ENCODE measurements at places on chromosomes 11 and 22. TPM values are rescaled to one million over a fixed set of nuclear protein-coding genes. Genes with fewer than 3 reads are reported as not detected.

DNA sequence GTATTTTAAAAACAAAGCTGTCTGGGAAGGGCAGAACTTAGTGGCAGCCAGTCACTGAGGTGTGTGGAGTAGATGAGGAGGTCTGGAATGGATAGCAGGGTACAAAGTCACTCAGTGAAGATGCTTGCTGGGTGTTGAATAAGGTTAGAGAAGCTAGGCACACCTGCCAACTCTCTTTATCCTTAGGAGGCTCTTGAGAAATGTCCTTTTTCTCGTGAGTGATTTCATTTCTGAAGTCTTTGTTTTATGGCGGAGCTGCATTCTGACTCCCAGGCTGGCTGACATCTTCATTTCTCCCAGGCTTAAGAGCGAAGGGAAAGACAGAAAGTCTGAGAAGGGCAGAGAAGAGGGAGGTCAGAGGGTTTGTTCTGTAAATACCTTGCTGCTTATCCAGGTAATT lies 31.0 kb downstream of the CECR2 start:
- DNase-seq = no peak

Gene UBQLN3
- 0.29 TPM for total RNA-seq

- no peak for DNase-seq
These were observed 9.0 kb downstream of the MB start for GRCh38 chr22:35608088-35608487.

Gene OR6A2
- total RNA-seq = 0.40 TPM

Measured in uterus (tissue), 4 donors.